Natural killer cell treated with Interleukin-12 subunit alpha and Interleukin-12 subunit beta and Interleukin-15 and Interleukin-18, amount 100 ng/mL, for 72 hours (primary cell): ENCODE measurements at places on chromosomes 4 and X. TPM values are rescaled to one million over a fixed set of nuclear protein-coding genes. Genes with fewer than 3 reads are reported as not detected.

DUX4 gene
- not detected for total RNA-seq

GRCh38 chrX:111892375-111892774 lies 16.4 kb downstream of the TRPC5OS start:
- H3K4me1 ChIP-seq = no peaks in the 10 kb centered on the region
- no peak for DNase-seq
- H3K27ac ChIP-seq = no peak overlapping the region
- no peak overlapping the region for H3K4me3 ChIP-seq
- no peaks in the 10 kb centered on the region for H3K36me3 ChIP-seq

DNA sequence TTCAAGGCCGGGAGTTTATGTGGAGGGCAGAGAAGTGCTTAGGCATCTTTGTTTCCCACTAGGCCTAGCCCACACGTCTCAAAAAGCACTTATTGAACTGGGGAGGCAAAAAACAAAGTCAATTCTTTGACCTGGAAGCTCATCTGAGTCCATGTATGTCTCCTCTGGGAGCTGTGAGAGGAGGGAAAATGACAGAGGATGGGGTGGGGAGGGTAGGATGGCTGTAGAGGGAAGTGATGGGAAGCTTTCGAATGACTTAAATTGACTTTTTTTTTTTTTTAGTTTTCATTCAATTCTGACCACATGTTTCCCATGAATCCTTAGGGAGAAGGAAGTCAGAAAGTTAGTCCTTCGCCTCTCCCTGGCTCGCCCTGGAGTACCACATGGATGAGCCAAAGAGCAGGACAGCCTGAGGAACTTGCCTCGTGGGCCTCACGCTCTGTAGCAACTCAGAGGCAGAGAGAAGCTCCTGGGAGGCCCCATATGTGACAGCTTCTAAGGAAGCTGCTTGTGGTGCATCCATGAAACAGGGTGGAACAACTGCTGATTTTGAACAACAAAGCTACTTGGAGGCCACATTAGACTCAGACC lies 45.0 kb downstream of the NHSL2 start:
- no peaks in the 10 kb centered on the region for H3K36me3 ChIP-seq
- no peaks in the 10 kb centered on the region for H3K4me1 ChIP-seq
- no peak overlapping the region for H3K4me3 ChIP-seq

DNA sequence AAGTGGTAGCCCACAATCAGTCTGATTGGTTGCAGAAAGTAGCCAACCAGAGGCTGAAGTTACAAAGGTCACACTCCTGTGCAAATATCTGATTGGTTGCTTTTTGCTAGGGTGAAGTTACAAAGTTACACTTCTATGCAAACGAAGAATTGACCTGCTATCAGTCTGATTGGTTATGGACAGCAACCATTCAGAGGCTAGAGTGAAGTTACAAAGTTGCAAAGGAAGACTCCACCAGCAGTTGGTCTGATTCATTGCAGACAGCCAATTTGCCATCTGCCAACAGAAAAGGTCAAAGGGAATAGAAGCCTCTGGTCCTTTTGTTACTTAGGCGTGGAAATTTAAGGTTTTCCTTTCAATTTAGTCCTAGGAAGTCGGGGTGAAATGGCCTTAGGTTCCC lies 377.7 kb downstream of the PRDM5 start:
- no peaks in the 10 kb centered on the region for H3K4me1 ChIP-seq
- H3K27ac ChIP-seq = no peak overlapping the region
- H3K27me3 ChIP-seq = no peaks in the 10 kb centered on the region

DNA sequence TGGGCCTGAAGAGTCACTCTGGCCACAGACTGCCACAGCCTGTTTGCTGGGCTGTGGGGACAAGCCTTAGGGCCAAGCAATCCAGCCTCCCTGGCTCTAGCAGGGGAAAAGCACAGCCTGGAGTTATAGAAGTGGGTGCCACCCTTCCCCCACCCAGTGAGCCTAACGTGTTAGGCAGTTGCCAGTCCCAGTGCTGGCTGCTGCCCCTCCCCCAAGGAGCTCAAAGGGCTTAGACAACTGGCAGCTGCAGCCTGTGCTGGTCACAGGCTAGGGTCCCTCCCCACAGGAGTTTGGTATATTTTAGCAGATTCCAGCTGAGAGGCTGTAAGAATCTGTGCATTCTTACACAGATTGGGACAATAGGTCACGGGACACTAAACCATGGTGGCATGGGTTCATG lies 370.3 kb upstream of the FGF16 start:
- no peak overlapping the region for H3K27ac ChIP-seq
- no peak for DNase-seq
- no peaks in the 10 kb centered on the region for H3K4me1 ChIP-seq
- no peak overlapping the region for H3K4me3 ChIP-seq
- H3K27me3 ChIP-seq = peaks cover 5% of the 10 kb centered on the region
- H3K36me3 ChIP-seq = peaks cover 3% of the 10 kb centered on the region

- H3K4me3 ChIP-seq = no peak overlapping the region
- no peak overlapping the region for H3K27ac ChIP-seq
- DNase-seq = no peak
- no peaks in the 10 kb centered on the region for H3K4me1 ChIP-seq
- H3K36me3 ChIP-seq = no peaks in the 10 kb centered on the region
Observed at GRCh38 chr4:182111586-182111985, 131.6 kb upstream of the TENM3 start.
